NCI-H446 treated with DMSO at 0.1 percent for 48 hours (cell line): ENCODE measurements at places on chromosomes 3 and 15.

- no peak for DNase-seq
Observed at GRCh38 chr3:152331998-152332397, 63.3 kb downstream of the MBNL1 start.

- DNase-seq: no peak
Observed at GRCh38 chr15:70625438-70625837, 137.9 kb downstream of the UACA start.

- peak; percentile 70 for DNase-seq
Observed at GRCh38 chr3:178097576-178097975, 438.7 kb upstream of the KCNMB2 start.

- no peak for DNase-seq
Observed at GRCh38 chr15:77581896-77582569, 50.7 kb downstream of the LINGO1 start.

- no peak for DNase-seq
Observed at GRCh38 chr3:37800022-37800551, 61.6 kb upstream of the CTDSPL start.
